ENCODE measurements at places on chromosomes 16 and 17.

DNA sequence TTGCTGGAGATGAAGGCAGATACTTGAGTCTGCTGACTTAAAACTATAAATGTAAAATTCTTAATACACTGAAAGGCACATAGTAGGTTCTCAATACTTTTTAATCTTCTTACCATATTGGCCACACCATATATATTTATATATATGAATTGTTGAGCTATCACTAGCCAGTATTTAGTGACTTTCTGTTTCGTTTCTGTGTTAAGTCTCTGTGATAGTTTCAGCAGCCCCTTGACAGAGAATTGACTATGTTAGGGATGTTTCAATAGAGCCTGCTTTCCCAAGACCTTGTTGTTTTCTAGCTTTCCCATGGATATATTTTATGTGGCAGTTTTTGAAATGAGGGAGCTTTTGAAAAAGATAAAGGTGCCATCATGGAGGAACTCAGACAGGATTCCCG lies 206.5 kb upstream of the GOT2 start:
- no peak for DNase-seq

DNA sequence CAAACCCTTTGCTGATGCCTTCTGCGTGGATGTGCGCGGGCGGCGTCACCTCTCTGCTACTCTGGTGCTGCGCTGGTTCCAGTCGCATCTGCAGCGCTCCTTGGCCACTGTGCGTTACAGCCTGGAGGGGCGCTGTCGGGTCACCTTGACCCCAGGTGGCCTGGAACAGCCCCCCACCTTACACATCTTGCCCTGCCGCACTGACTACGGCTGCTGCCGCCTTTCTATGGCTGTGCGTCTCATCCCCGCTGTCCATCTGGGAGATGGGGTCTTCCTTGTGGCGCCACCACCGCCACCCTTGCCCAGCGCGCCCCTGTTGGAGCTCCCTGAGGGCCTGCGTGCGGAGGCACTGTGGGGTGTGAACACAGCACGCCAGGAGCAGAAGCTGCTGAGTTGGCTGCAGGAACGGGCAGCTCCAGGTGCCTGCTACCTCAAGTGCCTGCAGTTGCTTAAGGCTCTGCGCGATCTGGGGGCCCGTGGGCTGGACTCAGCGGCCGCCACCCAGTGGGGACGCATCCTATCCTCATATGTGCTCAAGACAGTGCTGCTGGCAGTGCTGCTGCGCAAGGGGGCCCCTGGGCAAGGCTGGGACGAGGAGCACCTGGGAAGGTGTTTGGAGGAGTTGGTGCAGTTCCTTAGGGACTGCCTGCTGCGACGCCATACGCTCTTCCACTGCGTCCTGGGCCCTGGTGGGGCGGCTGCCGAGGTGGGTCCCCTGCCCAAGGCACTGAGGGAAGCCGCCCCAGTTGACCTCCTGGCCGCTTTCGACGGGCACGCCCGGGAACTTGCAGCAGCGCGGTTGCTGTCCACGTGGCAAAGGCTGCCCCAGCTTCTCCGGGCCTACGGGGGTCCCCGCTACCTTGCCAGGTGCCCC lies 1.6 kb downstream of the ITPRIPL2 start:
- no peak for DNase-seq

DNA sequence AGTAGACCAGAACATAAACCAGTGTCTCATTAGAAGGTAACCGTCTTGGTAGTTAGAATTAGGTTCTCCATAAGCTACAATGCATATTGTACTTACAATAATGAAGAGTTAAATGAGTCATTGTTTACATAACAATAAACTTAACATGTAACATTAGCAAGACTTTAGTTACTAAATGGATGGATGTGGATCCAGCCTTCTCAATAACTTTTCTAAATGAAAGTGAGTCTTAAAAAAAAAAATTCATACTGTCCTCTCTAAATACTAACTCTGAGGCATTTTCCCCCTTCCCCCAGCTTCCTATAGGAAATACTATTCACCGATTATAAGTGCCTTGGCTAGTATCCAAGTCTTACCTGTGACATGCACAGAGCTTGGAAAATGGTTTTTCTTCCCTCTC lies 155.3 kb downstream of the CYB561 start:
- DNase-seq = no peak

- DNase-seq = no peak
These were observed 224.9 kb downstream of the GSG1L start for GRCh38 chr16:27838536-27839175.

- no peak for DNase-seq
These were observed 21.4 kb downstream of the UNC13D start for GRCh38 chr17:75822800-75823166.

DNA sequence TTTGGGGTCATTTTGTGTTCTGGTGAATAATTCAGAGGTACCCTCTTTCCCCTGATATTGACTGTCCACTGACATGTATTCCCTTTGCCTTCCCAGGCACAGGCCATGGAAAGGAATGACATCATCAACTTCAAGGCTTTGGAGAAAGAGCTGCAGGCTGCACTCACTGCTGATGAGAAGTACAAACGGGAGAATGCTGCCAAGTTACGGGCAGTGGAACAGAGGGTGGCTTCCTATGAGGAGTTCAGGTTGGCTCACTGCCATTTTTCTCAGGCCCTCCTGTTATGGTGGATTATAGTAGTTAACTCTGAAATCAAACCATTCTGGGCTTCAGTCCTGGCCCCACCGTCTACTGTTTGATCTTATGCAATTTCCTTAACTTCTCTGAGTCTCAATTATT lies 1.6 kb upstream of the EFTUD2 start:
- no peak for DNase-seq

GRCh38 chr16:82092711-82093110 lies 57.7 kb downstream of the HSD17B2 start:
- no peak for DNase-seq

DNA sequence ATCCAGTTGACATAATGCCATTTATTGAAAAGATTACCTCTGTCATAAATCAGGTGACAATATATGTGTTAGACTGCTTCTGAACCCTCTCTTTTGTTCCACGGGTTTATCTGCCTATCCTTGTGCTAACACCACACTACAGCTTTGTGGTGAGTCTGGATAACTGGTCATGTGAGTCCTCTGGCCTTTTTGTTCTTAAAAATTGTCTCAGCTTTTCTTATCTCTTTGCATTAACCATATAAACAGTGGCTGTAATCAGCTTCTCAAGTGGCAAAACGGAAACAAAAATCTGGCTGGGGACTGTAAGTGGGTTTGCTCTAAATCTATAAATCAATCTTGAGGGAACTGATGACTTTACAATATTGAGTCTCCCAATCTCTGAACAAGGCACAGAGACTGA lies 44.6 kb downstream of the STX8 start:
- DNase-seq = no peak

GRCh38 chr16:86117756-86118155 lies 218.8 kb downstream of the IRF8 start:
- no peak for DNase-seq

- DNase-seq = no peak
These were observed 806 bp downstream of the PERCC1 start for GRCh38 chr16:1431497-1432270.

DNA sequence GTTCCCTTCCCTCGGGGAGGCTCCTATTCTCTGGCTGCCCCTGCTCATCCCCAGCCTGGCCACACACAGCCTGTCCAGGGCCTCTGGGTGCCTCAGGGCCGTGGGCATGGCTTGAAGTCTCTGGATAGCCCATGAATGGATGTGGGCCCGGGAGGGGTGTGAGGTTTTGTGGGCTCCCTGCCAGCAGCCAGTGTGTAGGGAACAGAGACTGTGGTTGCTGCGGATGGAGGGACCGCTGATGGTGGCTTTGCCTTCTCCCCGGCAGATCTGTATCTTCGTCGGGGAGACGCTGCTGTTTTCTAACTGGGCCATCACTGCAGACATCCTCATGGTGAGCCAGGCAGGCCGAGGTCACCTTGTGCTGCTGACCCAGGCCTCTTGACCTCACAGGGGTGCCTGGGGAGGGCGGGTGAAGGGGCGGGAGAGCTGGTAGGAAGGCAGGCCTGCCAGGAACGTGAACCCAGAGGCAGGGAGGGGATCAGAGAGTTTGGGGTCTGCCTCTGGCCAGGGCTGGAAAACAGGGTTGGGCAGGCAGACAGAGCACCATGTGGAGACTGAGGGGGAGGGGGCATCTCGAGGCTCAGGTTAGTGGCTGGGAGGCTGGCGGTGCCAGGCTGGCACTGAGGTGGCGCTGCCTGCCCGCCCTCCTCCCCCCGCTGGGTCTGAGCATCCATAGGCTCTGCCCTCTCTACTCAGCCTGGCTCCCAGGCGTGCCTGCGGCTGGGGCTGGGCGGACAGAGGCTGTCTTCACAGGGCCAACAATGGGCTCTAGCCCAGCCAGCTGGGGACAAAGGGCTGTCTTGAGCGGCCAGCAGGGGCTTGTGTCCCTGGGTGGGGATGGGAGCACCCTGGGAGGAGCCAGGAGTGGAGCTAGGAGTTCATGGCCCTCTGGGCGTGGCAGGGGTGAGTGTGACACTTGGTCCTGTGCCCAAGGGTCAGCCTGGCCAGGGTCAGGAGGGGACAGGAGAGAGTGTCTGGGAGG lies 21.4 kb downstream of the MYBBP1A start:
- no peak for DNase-seq

DNA sequence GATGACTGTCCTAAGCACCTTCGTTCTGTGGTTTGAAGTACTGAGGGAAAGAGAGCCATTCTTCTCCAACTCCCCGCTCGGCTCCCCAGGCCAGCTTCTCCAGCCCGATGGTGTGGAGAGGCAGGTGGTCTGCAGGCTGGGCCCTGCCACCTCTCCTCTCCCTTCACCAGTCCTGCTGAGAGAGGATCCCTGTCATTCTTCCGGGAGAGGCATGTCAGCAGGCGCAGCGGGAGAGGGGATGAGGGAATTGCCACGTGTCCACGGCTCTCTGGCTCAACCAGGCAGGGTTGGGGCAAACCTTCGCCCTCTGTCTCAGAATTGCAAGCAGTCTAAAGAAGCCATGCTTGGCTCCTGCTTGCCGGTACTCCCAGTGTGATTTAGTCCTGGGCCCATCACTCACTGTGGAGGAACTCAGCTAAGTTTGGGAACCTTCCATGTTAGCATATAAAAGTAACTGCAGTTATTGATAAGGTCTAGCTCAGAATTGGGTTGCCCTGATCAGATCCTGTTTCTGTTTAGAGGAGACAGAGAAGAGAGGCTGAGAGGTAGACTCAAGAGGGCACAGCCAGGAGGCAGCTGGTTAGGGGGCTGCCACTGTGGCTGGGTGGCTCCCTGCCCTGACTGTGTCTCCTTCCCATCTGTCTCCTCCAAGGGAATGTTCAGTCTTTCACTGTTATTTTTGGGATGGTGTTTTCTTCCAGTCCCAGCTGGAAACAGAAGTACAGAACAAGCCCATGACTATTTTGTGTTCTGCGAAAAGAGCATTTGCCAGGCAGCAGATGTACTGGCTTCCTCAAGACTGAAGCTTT lies 17.4 kb downstream of the HS3ST3B1 start:
- DNase-seq = no peak

DNA sequence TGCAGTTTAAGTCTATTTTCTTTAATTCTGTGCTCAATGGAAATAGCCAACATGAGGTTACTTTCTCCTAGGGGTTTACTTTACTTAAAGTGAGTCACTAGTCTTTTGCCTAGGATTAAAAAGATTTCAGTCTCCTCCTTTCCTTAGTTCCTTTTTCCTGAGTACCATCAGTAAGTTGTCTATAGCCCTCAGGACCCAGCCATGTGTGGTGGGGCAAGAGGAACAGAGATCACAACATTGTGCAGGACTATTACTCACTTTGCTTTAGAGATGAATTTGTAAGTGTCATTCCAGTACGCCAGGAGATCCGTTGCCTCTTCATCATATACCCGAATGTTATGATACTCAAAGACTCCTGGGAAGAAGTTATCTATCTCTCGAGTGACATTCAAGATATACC lies 27.7 kb upstream of the CORO6 start:
- DNase-seq = no peak

DNA sequence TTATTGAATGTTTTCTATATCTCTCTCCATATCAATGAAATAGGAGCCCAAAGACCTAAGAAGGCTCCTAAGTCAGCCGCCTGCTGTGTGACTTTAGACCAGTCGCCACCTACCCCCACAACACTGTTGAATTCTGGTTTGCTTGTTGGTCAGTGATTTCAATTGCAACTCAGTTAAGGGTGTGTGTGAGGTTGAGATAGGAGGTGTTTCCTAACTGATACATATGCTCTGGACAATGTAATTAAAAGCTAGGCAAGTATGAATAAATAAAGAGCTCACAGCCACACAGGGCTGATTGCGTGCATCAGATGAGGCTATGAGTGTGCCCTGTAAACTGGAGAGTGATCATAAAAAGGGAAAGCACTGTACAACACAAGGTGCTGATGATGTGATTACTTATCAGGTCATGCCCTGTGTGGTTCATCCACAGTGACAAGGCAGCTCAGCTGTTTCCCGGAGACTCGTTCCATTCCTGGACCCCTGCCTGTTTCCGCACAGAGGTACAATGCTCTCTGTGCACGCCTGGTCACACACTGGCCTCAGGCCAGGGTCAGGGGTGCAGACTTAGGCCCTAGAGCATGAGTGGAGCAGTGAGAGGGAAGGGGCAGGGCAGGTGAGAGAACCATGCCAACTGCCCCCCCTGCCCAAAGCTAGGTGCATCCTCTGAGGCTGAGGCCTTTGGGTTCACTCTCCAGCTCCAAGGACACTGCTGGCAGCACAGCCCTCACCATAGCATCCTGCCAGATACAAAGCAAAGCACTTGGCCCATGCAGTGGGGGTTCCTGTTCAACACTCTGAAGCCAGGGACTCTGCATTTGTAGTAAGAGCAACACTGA lies 3.3 kb upstream of the KRT35 start:
- DNase-seq = no peak

DNA sequence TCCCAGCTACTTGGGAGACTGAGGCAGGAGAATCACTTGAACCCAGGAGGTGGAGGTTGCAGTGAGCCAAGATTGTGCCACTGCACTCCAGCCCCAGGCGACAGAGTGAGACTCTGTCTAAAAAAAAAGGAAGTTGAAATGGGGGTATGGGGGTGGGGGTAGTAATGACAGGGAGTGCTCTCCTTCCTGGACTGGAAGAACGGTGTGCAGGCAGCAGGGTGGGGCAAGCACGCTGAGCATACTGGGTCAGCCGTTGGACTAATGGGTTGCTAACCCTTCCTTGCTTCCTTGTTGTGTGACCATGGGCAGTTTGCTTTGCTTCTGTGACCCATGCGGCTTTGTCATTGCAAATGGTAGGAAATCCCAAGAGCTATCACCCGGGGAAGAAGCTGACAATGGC lies 16.5 kb downstream of the KATNIP start:
- no peak for DNase-seq

DNA sequence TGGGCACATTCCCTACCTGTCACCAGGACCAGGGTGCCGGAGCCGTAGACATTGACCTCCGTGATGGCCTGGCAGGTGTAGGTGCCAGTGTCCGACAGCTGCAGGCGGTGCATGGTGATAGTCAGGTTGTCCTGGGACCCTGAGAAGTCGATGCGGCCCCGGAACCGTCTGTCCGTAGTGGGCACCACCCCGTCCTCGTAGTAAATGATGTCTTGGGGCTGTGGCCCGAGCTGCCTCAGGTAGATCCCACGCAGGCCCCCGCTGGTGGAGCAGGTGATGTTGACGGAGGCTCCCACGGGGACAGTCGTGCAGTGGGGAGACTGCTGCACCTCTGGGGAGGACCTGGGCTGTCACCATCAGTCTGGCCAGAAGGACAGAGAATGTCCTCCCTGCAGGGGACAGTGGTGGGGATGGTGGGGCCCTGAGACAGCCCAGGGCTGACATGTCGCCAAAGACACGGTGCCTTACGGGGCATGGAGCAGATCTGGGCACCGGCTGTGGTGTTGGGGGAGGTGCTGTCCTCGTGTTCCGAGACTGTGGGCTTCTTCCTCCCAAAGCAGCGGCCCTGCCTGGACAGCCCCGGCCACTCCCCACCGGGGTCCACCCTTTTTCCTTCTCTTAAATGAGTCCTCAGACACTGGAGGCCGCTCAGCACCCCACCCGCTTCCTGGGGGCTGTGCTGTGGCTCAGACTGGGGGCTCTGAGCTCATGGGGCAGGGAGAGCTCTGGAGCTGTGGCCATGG lies 586 bp downstream of the CD7 start:
- no peak for DNase-seq

GRCh38 chr17:48746916-48747444 lies 18.4 kb upstream of the HOXB13 start:
- no peak for DNase-seq

Measured in left ventricle myocardium superior (tissue), 1 donor.